ENCODE measurements at places on chromosomes 16 and 17.
A peak's percentile ranks its signal among the peaks of the same experiment; 100 is the strongest.

DNA sequence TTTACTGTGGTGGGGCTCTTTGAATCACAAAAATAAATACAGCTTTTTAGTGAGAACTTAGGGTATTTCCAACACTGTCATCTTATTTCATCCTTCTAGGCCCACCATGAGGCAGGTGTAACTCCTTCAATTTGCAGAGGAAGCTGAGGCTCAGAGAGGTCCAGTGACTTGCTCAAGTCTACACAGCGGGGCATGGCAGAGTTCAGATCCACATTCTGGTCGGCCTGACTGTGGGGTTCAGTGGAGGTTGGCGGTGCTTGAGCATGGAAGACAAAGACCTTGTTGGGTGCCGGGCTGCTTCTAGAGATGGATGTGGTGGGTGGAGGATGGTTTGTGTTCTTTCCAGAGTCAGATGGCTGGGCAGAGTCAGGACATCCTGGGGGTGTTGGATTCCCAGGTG is 39.8 kb downstream of the PLCG2 start:
- DNase-seq = no peak

DNA sequence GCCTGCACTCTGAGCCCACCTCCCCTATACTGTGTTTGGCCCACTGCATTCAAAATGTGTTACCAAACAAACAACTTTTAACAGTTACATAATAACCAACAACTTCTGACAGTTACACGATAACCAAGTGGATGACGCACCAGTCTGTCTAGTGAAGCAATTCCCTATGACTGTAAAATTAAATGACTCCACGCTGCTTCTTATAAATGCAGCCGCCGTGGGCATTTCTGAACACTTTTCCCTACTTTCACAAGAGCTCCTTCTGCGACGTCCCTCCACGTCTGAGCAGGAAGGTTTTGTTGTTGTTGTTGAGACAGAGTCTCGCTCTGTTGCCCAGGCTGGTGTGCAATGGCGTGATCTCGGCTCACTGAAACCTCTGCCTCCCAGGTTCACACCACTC is 27.6 kb downstream of the ZNF276 start:
- DNase-seq = no peak

DNA sequence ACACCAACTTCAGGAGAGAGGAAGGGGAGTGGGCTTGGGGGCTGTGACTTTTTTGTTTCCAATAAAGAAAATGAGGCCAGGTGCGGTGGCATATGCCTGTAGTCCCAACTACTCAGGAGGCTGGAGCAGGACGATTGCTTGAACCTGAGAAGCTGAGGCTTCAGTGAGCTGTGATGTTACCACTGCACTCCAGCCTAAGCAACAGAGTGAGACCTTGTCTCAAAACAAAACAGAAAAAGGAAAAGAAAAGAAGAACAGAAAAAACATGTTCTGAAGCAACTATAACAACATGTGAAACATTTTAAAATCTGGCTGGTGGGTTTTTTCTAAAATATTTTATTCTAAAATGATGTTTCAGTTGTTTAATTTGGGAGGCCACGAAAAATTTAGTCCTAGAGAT is 554.0 kb upstream of the ZFHX3 start:
- DNase-seq = no peak

DNA sequence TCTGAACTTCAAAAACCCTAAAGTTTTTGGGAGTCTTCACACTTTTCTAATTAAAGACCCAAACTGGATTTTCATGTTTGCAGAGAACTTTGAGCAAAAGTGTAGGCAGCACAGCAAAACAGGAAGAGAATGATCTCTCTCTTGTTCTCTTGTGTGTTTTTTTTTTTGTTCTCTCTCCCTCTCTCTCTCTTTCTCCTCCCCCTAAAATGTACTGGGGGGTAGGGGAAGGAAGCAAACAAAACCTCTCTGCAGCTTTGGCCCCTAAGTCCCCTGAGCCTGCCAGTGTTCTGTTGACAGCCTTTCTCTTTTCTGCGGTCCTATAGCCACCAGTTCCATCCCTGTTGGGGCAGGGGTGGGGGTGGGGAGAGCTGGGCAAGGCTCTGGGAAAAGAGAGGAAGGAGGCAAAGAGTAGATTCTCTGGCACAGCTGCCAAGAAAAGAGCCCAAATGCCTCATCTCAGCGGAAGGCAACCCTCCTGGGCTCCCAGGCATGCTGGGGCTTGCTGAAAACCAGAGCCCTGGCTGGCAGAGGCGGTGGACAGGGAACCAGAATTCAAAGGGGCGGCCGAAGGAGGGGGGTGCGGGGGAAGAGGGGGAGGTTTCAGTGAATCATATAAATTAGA is 295.3 kb downstream of the SOX9 start:
- no peak for DNase-seq

DNA sequence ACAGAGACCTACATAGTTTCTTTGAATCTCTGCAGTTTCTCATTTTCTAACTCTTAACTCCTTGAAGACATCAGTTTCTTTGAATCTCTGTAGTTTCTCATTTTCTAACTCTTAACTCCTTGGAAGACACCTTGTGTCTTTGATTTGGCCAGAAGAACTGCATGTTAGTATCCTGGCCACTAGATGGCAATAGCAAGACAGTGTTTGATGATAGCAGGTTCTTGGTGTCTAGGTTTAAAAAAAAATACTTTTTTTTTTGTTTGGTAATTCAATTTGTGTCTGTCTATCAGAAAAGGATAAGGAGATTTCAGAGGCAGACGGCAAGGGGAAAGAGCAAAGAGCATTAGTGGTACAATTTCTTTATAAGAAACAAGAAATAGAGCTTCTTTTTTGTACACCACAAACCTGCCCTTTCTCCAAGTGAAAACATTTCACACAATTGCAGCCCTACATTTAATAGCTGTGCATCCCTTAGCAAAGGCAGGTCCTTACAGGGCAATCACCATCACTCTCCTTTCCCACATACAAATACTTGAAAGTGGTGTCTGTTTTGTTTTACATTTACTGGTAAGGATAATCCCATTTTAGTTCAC is 1324.9 kb upstream of the CDH8 start:
- peak; percentile 4 for DNase-seq

DNA sequence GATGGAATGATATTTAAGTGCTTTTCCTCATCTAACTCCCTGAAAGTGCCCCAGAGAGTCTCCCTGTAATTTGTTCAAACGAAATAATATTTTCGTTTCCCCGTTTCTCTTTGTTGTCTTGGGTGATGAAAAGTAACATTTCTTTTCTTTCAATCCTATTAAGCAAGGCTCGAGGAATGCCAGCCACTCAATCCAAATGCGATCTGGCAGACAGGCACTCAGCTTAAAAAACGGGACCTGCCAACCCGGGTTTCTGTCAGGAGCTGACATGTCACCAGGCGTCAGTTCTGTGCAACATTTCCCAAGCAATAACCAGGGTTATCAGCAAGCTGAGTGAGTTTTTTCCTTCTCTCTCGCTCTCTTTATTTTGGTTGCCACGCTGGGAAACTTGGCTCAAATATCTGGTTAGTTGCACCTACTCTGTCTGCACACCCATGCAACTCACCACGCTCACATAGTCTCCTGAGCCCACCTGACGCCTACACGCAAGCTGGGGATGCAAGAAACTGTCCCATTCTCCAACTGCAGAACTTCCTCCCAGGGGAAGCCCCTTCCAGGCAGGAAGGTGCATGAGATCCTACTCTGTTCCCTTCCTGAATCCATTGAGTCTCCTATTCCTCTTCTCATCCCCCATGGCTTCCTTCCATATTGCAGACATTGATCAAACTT is 208.2 kb downstream of the C16orf78 start:
- no peak for DNase-seq

GRCh38 chr16:65521633-65522328 is 399.9 kb upstream of the CDH11 start:
- no peak for DNase-seq

DNA sequence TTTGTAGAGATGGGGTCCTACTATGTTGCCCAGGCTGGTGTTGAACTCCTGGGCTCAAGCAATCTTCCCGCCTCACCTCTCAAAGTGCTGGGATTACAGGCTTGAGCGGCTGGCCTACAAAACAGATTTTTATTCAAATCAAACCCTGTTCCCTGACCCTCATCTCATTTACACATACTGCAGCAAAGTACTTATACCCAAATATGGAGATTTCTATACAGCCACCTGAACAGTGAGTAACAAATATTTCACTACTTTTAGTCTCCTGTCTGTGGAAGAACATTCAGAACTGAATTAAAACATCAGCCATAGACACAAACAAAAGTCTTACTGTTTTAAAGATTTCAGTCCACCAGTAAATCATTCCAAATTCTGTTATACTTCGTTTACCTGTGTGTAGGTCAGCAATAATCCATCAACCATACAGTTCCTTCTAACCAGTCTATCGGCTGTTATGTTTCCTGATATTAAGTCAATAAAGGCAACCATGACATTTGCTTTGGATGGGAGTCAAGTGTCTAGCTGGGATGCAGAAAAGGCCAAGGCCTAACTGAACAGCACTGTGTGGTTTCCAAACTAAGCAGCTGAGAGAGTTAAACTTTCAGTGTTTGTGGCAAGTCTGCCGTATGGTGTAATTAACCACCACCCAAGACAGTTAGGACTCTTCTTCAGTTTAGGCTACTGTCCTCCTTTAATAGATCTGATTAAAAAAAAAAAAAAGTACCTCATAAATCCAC is 22.3 kb downstream of the ERN1 start:
- DNase-seq = no peak

DNA sequence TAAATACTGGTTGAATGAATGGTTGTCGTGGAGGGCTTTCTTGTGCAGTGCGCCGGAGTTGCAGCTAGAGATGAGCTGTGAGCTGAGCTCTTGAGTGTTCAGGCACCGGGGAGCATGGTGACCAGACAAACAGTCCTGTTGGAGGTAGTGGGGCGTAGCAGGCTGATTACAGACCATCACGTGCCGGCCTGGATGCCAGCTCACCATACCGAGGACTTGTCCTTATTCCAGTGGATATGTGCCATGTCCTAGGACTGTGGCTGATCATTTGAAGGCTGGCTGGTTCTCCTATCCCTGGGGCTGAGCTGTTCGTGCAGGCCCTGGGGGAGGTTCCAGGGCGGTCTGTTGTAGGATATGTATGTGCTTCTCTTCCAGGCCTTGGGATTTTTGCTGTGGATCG is 60.0 kb downstream of the ABCC1 start:
- DNase-seq = no peak

DNA sequence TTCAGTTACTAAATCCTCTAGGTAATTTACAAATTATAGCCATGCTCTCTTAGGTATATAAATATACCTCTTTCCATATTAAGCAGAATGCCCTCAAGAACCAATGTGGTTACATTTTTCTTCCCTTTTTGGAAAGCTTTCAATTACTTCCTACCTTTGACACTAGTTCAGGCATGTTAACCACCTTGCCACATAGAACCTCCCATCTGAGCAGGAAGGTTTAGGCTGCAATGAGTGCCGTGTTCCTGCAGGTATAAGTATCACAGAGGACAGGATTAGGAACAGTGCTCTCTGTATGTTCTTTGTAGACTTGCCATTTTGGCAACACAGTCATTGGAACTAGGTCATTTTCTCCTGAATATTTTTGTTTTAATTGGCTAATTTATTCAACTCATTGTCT is 20.1 kb downstream of the KRT25 start:
- no peak for DNase-seq

DNA sequence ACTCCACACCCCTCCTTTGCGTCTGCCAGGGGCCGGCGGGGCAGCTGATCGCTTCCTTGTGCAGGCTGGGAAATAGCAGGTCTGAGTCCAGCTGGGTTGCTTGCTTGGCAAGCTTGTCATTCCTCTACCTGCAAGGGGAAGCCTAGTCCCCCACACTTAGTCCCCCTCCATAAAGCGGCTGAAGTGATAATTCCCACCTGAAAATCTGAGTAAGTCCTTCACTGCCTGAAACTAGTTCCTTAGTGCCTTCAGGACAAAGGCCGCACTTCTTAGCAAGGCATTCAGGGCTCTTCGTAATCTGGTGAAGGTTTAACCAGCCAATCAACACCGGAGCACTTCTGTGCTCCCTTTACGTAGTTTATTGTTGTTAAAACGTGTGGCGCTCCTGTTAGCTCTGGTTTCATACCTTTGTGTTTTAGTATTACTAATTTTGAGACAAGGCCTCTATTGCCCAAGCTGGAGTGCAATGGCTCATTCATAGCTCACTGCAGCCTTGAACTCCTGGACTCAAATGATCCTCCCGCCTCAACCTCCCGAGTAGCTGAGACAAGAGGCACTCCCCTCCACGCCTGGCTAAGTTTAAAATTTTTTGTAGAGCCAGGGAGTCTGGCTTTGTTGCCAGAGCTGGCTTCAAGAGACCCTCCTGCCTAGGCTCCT is 817 bp downstream of the PSKH1 start:
- peak; percentile 36 for DNase-seq

DNA sequence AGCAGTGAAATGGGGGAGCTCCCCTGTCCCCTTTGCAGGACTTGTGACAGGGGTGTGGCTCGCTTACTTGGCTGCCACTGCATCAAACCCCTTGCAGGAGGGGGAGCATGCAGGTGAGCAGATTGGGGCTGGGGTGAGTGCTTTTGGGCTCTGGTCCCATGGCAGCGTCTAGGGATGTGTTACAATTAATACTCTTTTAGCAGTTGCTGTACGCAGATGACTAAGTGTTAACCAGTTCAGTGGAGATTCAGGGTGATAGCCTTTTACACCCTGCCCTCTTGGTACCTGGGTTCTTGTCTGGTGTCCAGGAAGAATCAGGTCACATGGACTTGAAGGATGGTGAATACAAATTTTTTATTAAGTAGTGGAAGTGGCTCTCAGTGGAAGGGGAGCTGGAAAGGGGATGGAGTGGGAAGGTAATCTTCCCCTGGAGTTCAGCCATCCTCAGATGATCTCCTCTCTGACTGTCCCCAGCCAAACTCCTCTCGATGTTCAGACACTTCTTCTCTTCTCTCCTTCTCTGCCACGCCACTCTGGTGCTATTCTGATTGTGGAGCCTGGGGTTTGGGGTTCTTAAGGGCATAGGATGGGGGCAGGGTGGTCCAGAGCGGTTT is 100.1 kb downstream of the MARF1 start:
- no peak for DNase-seq

DNA sequence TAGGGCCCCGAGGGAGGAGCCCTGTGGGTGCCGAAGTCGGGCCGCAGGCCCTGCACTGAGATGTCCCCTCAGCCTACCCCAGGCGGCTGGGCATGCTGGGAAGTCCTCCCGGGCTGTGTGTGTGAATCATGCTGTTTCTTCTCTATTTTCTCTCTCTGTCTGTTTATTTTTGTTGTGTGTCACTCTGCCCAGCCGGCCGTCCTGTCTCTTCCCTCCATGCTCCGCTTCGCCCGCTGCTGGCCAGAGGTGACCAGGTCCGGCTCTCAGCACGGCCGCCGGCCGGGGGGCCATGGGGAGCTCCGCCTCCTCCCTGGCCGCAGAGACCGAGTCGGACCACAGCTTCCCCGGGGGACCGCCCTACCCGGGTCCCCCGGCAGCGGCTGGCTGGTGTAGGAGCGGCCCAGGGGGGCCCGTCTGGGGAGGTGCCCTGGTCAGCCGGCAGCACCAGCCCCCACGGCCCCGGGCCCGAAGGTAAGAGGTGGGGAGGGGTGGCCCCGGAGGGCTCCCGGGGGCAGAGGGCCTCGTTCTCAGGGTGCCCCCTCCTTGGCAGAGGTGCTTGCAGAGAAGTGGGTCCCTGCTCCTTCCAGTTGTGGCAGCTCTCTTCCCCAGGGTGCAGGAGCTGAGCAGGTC is 12.5 kb downstream of the CAPN15 start:
- no peak for DNase-seq

GRCh38 chr16:54076006-54076504 is 210.5 kb downstream of the IRX3 start:
- no peak for DNase-seq
